ENCODE measurements at places on chromosomes 6 and 20. TPM values are rescaled to one million over a fixed set of nuclear protein-coding genes. Genes with fewer than 3 reads are reported as not detected.

The DSP gene
- under 0.01 TPM for total RNA-seq

DNA sequence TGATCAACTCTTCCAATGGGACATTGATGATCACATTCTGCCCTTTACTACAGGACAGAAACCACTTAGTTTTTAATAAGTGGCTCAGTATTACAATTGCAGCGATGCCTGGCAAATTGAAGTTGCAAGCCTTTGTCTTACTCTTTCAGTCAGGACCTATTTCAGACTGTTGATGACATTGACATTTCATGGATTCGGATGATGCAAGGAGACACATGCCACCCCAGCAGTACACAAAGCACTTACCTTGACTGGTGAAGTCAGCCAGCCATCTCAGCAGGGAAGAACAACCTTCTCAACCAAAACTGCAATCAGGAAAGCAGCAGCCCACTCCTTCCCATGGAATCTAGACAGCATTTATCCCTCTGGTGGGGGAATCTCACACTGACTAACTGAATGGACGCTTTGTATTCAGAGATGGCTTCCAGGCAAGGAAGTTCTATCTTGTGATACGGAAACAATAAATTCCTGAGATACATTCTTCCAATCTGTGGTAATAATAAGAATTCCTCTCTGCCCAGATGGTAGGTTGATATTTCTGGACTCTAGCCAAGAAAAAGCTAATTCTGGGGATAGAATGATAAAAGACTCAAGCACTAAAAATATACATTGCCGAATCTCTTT is 24.8 kb downstream of the NFYA start:
- DNase-seq = peak; percentile 87
- H3K36me3 ChIP-seq = peaks cover 12% of the 10 kb centered on the region
- no peaks in the 10 kb centered on the region for H3K27me3 ChIP-seq

DNA sequence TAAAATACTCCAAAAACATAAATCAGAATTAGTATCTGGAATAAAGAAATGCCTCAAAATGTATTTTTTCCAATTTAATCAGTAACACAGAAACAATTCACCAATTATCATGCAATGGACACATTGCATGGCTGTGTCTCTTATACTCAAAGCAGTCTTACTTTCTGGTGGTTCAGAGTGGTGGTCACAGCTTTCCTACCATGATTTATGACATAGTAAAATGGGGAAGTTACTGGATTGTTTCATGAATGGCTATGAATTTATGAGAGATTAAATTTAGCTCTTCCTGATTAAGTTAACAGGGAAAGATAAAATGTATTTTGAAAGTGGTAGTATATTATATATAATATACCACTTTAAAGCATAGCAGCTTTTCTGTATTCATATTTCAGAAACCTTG is 331.5 kb upstream of the MAP3K7 start:
- no peaks in the 10 kb centered on the region for H3K4me1 ChIP-seq
- no peak overlapping the region for H3K4me3 ChIP-seq
- H3K27me3 ChIP-seq = no peaks in the 10 kb centered on the region
- no peaks in the 10 kb centered on the region for H3K36me3 ChIP-seq
- DNase-seq = no peak
- H3K27ac ChIP-seq = no peak overlapping the region

- no peak overlapping the region for H3K4me3 ChIP-seq
- H3K27me3 ChIP-seq = no peaks in the 10 kb centered on the region
- no peak overlapping the region for H3K27ac ChIP-seq
- H3K36me3 ChIP-seq = peaks cover 17% of the 10 kb centered on the region
Measured at GRCh38 chr6:42269553-42269952, 51.9 kb upstream of the MRPS10 start.
